ENCODE measurements at places on chromosomes 7 and 10.

DNA sequence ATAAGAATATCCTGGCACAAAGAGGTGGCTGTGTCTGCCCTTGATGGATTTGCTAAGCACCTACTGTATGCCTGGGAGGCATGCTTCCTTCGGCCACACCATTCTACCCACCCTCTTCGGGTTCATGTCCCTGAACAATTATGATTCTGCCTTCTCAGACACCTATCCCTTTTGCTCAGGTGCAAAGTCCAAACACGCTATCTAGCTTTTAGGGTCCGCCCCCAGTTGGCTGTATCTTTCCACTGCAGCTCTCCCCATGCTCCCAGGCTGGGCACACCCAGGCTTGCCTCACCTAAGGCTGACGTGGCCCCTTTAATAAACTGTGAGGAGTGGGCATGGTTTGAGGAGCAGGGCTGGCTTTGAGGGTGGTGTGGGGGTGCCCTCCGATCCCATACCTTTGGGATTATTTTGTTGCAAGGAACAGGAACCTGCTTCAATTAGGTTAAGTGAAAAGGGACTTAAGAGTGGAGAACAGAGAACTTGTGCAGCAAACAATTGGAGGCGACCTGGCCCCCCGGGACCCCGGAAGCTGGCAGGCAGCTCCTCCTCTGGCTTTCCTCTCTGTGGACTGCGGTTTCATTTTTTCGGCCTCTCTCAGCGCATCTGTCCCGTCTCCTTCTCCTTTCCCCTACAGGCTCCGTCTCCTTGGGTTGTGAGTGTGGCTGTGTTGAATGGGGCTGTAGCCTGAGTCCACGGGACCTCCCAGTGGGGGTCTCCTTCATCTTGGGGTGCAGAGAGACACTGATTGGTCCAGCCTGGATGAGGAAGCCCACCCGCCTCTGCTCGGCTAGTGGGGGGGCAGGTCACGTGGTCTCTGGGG lies 3.8 kb downstream of the CLIP2 start:
- DNase-seq = no peak

DNA sequence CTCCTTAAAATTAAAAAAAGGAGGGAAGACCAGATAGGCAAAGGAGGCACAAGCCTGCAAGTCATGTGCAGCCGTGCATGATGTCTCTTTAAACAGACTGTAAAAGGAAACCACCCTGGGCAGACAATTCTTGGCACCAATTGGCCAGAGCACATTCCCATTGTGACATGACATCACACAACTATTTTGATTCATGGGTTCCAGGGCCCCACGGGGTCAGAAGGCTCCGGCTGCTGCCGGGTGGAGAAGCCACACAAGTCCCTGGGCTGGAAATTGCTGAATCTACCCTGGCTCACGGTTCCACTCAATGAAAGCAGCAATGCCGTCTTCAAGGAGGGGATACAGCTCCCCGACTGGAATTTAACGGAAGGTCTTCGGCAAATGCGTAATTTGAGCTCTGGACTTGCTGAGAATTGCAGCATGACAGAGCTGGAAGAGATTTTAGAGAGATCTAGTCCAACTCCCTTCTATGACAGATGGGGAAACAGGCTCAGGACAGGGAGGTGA lies 140.5 kb downstream of the PRKAG2 start:
- DNase-seq = peak; percentile 60

GRCh38 chr7:47504551-47505311 lies 77.2 kb downstream of the TNS3 start:
- DNase-seq = no peak

- DNase-seq = no peak
Observed at GRCh38 chr10:83943920-83944319, 195.4 kb upstream of the GHITM start.

DNA sequence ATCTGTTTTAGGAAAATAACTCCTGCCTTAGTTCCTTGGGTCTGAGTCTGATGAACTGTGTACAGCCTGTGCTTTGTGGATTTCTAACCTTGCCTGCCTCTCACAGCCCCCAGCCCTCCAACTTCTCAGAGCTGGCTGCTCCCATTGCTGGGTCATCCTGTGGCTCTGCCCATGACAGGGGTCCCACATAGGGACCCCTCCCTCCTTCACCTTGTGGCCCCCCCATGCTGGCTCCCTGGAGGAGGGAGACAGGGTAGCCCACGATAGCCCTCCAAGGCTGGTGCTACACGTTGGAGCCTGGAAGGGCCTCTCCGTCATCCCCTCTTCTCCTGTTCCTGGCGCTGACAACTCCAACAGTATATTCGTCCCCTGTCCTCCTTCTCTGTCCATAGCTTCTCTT lies 2.8 kb upstream of the DENND2A start:
- DNase-seq = no peak

- no peak for DNase-seq
Observed at GRCh38 chr10:54485971-54486370, 315.1 kb downstream of the PCDH15 start.

GRCh38 chr10:124693396-124693795 lies 50.8 kb downstream of the FAM53B start:
- DNase-seq = peak; percentile 56

DNA sequence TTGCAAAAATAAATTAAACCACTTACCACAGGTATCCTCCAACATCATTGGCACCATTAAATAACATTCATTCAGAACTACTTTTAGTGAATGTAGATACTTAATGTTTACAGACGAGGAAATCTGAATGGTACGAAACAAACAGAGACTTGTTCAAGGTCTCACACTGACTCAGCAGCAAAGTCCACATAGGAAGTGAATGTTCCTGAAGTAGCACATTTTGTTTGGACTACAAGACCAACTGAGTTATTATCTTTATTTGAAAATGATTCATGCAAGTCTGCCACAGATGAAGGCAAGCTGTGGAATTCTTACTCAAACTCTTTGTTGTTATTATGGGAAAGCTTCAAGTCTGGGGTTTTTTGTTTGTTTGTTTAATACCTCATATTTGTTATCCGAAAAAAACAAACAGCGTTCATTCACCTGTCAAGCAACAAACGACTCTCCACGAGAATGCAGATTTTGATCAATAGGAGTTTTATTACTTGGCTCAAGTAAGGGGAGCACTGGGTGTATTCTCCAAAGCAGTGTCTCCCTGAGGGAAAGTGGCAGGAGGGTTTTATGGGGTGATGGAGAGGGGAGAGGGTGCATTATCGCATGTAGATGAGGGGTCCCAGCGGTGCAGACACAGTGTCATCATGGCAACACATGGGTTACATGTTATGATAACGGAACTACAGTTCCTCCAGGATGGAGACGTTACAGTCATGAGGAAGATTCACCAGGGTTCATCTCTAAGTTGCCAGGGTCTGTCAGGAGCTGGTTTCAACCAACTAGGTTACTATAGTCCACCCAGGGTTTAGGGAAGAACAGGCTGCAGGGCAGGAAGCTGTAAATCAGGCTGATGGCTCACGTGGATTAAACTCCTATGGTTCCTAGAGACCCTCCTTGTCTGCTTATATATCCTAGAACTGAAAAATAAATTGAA lies 147.7 kb upstream of the AKR1E2 start:
- DNase-seq = no peak

DNA sequence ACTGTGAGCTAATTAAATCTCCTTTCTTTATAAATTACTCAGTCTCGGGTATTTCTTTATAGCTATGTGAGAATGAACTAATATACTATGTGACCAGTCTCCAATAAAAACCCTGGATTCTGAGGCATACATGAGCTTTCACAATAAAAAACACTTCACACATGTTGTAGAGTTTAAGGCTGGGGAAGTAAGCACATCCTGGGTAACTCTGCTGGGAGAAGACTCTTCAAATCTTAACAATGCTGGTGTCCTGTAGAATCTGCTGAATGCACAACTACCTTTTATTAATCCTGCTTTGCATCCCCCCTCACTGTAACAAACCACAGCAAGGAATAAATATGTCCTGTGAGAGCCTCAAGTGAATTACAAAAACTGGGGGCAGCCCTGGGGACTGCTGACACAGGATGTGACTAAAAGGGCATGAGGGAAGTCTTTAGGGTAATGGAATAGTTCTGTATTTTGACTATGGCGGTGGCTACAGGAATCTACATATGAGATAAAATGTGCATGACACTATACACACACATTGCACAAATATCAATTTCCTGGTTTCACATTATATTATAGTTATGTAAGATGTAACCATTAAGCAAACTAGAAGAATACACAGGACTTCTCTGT lies 45.1 kb upstream of the KCTD7 start:
- no peak for DNase-seq

DNA sequence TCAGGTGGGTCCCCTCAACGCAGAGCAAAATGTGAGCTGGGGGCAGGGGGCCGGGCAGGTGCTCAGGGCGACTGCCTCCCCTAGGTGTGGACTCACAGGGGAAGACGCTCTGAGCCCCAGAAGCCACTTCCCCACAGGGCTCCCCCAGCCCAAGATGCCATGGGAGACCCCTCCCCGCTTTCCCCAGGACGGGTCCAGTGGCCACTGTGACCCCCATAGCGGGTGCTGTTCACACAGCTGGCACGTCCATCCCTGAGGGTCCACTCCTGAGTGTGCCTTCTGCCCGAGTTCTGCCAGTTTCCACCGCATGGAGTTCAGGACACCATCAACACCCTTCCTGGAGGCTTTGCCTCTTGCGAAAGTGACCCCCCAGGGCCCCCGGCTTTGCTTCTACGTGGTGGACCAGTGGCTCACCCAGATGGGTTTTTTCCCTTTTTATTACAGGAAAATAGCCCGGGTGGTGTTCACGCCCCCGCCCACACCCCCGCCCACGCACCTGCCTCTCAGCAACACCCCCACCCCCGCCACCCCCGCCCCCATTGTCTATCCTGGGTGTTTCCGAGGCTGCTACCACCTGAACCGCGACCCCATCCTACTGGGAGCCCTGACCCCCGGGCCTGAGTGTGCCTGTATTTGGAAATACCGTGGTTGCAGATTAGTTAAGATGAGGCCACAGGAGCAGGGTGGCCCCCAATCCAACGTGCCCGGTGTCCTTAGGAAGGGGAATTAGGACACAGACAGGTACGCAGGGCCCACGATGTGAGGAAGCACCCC lies 32.0 kb downstream of the ADAP1 start:
- DNase-seq = no peak

GRCh38 chr7:117247809-117248208 lies 75.0 kb downstream of the WNT2 start:
- no peak for DNase-seq

- no peak for DNase-seq
Observed at GRCh38 chr10:129523031-129523722, 56.1 kb downstream of the MGMT start.

DNA sequence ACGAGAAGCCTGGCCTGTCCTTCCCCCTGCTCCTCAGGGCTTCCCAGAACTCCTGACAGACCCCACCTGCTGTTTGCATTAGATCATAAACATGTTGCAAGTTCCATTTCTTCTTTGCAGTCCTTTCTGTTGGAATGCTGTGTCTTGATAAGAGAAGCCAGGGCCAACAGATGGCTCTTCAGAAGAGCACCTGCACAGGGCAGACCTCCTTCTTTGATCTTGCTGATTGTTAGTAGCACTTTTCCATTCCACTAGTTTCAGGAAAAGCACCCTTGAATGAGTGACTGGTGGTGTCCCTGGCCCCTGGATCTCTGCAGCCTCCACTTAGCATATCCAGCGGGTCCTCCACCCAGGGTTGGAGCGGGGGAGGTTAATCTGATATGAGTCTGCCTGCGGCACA lies 243.2 kb downstream of the GFRA1 start:
- DNase-seq = no peak

DNA sequence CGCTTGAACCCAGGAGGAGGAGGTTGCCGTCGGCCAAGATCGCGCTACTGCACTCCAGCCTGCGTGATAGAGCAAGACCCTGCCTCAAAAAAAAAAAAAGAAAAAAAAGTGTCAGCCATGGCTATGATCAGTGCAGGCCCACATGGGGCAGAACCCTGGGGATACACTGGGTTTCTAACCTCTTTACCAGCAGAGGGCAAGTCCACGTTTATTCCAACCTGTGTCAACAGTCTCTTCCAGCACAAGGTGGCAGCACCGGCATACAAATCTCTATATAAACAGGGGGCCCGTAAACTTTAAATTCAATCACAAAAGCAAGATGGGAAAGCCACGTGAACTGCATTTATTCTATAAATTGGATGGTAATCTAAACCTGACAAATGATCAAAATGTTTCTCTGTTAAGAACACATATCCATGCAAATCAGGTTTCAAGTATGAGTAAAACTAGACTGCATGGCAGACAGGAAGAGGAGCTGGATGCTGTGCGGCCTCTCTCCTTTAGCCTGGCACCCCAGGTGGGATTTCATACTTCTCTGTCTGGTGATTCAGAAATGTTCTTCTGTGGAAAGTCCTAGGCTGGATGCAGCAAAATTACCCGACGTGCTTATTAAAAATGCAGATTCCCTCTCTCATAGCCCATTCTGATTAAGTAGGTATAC lies 60.0 kb upstream of the STEAP1B start:
- DNase-seq = peak; percentile 62

GRCh38 chr10:5434017-5434753 lies 21.8 kb downstream of the NET1 start:
- no peak for DNase-seq

DNA sequence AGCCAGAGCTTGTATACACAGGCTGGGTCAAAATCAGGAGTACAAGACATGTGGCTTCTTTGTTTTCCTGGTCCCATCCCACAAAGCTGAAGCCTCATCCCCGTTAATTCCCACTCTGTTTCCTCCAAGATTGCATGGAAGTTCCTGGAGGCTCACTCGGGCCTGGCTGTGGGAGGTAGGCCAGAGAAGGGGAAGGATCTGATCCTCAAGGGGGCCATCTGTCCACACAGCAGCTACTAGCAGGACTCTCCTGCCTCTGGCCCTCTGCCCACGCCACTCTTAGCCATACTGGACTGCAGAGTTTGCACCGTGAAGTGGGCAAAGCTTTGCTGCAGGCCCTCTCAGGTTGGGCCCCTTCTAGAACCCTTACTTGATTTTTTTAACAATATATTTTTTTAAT lies 160.6 kb downstream of the FGFR2 start:
- no peak for DNase-seq

DNA sequence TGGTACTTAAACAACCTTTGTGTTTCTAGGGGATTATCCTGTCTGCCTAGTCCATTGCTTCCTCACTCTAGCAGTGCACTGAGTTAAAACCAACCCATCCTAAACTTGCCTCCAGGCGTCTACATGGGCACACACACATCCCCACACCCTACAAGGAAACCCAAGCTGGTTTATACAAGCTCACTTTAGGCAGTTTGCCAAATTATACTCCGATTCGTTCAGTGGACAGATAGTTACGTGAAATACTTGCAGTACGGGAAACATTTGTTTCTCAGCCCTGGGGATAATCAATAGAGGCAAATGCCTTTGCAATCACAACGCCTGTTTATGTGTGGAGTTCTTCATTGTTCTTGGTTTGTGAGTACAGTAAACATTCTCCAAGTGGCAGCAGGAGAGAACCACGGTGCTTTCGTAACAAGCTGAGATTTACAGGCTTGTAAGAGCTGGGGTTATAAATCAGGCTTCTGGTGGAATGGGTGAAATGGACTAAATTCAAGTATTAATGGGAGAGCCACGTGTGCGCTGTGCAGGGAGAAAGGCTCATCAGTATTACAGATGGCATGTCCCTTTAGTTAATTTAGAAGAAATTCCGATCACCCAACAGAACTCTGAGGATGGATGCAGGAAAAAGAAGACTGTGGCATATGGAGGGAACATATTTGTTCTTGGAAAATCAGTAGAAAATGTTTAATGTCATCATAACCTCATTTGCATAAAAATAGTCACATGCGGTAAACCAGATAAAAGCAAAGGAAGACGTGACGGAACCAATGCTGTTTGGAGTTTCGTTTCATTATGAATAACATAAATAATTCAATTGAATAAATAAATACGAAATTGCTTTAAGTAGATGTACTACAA lies 217.1 kb downstream of the GALNT17 start:
- no peak for DNase-seq

All from NCI-H2029 treated with DMSO at 0.1 percent for 48 hours (cell line).